ENCODE measurements at places on chromosomes 2 and 18.

- DNase-seq = no peak
Observed at GRCh38 chr18:30440351-30440750, 602.2 kb downstream of the DSC3 start.

DNA sequence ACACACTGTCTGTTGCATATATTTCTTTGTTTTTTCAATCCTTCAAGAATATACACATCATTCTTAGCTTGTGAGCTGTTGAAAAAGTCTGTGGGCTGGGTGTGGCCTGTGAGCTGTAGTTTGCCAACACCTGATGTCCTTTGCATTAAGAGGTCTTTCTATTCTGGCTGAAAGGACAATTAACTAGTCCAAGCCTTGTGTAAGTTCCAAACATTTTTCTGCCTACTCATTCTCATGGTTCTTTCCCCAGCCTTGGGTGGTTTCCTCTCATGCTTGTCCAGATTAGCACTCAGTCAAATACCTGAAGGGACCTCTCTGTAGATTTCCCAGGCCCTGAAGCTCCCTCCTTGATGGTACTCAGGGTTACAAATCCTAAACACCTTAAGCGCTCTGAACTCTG lies 57.8 kb upstream of the NABP1 start:
- DNase-seq = no peak

- no peak for DNase-seq
Observed at GRCh38 chr18:21049306-21049705, 62.3 kb downstream of the ROCK1 start.

DNA sequence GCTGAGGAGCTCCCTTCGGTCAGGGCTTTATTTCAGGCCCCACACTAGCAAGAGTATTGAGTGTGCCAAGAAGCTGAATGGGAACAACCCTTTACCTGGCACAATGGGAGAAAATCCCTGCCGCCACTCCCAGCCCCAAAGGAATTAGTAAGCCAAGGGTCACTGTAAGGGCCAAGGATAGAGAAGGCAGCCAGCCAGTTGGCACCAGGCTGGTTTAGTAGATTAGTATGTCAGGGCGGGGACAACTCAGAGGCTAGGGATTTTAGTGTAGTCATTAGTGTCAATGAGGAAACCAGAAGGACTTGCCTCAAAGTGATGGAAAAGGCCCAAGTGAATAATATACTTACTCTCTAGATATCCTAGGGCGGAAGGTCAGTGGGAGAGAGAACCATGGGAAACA lies 34.9 kb upstream of the CYP26B1 start:
- no peak for DNase-seq

DNA sequence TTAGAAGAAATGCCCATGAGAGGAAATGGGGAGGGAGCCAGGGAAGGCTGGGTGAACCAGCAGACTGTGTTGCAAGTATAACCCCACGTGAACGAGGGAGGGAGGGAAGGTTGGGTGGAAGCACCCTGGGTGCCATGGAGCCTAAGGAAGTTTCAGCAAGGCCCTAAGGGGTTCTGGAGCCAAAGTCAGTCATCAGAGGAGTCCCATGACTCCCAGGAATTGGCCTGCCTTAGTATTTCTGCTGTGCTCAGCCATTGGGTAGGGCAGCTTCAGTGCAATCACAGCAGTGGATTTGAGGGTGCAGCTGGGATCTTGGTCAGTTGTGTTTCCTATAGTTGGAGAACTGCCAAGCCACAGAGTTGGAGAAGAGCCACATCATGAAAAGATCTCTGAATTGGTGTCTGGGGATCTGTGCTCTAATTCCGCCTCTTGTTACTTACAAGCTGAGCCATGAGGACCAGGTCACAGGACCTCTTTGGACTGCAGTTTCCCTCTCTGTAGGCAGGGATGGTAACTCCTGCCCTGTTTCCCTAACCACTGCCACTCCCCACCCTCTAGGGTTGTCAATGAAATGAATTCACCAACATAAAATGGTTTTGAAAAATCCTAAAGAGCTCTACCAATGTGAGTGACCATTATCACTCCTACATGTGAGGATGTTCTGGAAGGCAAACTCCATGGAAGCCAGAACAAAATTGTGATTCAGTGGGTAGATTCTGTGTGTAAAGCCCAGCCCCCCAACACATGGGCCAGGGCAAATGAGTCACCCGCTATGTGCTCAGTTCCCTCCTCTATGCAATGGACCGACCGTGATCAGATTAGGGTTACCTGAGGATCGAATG lies 108.9 kb downstream of the CLIP4 start:
- DNase-seq = peak; percentile 47

GRCh38 chr2:241891315-241891987 lies 21.9 kb downstream of the RTP5 start:
- DNase-seq = peak; percentile 23

GRCh38 chr2:191797500-191797899 lies 49.4 kb downstream of the CAVIN2 start:
- no peak for DNase-seq

GRCh38 chr2:23211987-23212583 lies 172.9 kb upstream of the KLHL29 start:
- no peak for DNase-seq

GRCh38 chr2:172225786-172226185 lies 123.1 kb upstream of the DLX2 start:
- no peak for DNase-seq
